SK-MEL-5 (cell line): ENCODE measurements at places on chromosomes 5 and 9. TPM values are rescaled to one million over a fixed set of nuclear protein-coding genes. Genes with fewer than 3 reads are reported as not detected.

Gene BBLN
- 102 and 133 TPM in 2 replicates for total RNA-seq

Gene MED22
- total RNA-seq = 19.3 and 20.5 TPM in 2 replicates

Gene GFPT2
- 1.7 and 2.3 TPM in 2 replicates for total RNA-seq

Gene GBGT1
- total RNA-seq = not detected in 2 replicates

Gene FBN2
- 0.34 and 0.43 TPM in 2 replicates for total RNA-seq

Gene PCDHA9
- 0.05 TPM in 1 of 2 replicates, not detected in the other for total RNA-seq

Gene CD274
- total RNA-seq = 3.4 and 3.8 TPM in 2 replicates

Gene GDA
- not detected in 2 replicates for total RNA-seq

Gene MED7
- 16.3 and 17.7 TPM in 2 replicates for total RNA-seq

Gene OXCT1
- 42.1 and 46.5 TPM in 2 replicates for total RNA-seq

Gene IFNA2
- total RNA-seq = not detected in 2 replicates

Gene NSUN2
- total RNA-seq = 124 and 130 TPM in 2 replicates

Gene FOXD4L4
- 0.08 TPM in 1 of 2 replicates, not detected in the other for total RNA-seq

Gene CWC27
- total RNA-seq = 11.1 and 13.3 TPM in 2 replicates

Gene TMEM252
- not detected in 2 replicates for total RNA-seq

Gene SH3TC2
- 21.8 and 22.1 TPM in 2 replicates for total RNA-seq

Gene CCDC112
- 9.0 and 10.2 TPM in 2 replicates for total RNA-seq

Gene OTP
- not detected in 2 replicates for total RNA-seq

Gene EMB
- total RNA-seq = 16.6 and 28.1 TPM in 2 replicates

Gene IL17B
- total RNA-seq = not detected in 2 replicates

Gene LECT2
- not detected in 2 replicates for total RNA-seq

Gene SETX
- 58.2 and 59.8 TPM in 2 replicates for total RNA-seq

Gene FBXL7
- total RNA-seq = 9.4 and 9.8 TPM in 2 replicates

Gene SURF4
- 469 and 490 TPM in 2 replicates for total RNA-seq

Gene SEC16A
- 16.4 and 20.2 TPM in 2 replicates for total RNA-seq

Gene SLC6A18
- not detected in 2 replicates for total RNA-seq

Gene PCA3
- total RNA-seq = 0.13 and 0.21 TPM in 2 replicates

Gene SLC27A6
- not detected in 2 replicates for total RNA-seq

Gene PTBP3
- total RNA-seq = 41.8 and 42.7 TPM in 2 replicates

Gene TLE1
- 28.5 and 32.3 TPM in 2 replicates for total RNA-seq

Gene NR6A1
- total RNA-seq = 7.8 and 8.0 TPM in 2 replicates

Gene GGTA1
- not detected in 2 replicates for total RNA-seq

Gene RNF183
- not detected in 2 replicates for total RNA-seq

Gene AQP3
- total RNA-seq = 0.08 TPM in 1 of 2 replicates, not detected in the other

Gene FAM221B
- total RNA-seq = not detected in 2 replicates

Gene OLFM1
- 49.3 and 50.9 TPM in 2 replicates for total RNA-seq

Gene CCL27
- not detected in 2 replicates for total RNA-seq

Gene MAST4
- total RNA-seq = 1.6 and 3.3 TPM in 2 replicates

Gene ZNF354B
- 5.9 and 6.7 TPM in 2 replicates for total RNA-seq

Gene GFI1B
- total RNA-seq = 0.05 and 0.74 TPM in 2 replicates

Gene NIPAL4
- total RNA-seq = 0.67 TPM in 1 of 2 replicates, not detected in the other

Gene COL15A1
- 0.77 and 0.88 TPM in 2 replicates for total RNA-seq

Gene CACNA1B
- total RNA-seq = 0.11 TPM in 2 replicates

Gene CBY3
- not detected in 2 replicates for total RNA-seq

Gene BARHL1
- not detected in 2 replicates for total RNA-seq

Gene LCN15
- total RNA-seq = 0.05 and 0.21 TPM in 2 replicates

Gene PLK2
- total RNA-seq = 125 and 156 TPM in 2 replicates

Gene LRRC19
- total RNA-seq = not detected in 2 replicates

Gene PLAC8L1
- total RNA-seq = not detected in 2 replicates

Gene IL9
- total RNA-seq = not detected in 2 replicates

Gene PCDHGA6
- 1.8 and 2.4 TPM in 2 replicates for total RNA-seq

Gene FSD1L
- total RNA-seq = 2.5 and 2.7 TPM in 2 replicates

Gene ROPN1L
- 0.83 and 1.2 TPM in 2 replicates for total RNA-seq

Gene SARDH
- 0.61 and 0.88 TPM in 2 replicates for total RNA-seq

Gene CSF2
- not detected in 2 replicates for total RNA-seq
